Stimulated activated CD8-positive, alpha-beta memory T cell treated with anti-CD3 and anti-CD28 coated beads, Interleukin-7, amount 100 ng/mL, for 1 hour (primary cell): ENCODE measurements at places on chromosomes 4 and X.

- DNase-seq = no peak
Measured at GRCh38 chr4:112181358-112182000, 36.2 kb downstream of the FAM241A start.

DNA sequence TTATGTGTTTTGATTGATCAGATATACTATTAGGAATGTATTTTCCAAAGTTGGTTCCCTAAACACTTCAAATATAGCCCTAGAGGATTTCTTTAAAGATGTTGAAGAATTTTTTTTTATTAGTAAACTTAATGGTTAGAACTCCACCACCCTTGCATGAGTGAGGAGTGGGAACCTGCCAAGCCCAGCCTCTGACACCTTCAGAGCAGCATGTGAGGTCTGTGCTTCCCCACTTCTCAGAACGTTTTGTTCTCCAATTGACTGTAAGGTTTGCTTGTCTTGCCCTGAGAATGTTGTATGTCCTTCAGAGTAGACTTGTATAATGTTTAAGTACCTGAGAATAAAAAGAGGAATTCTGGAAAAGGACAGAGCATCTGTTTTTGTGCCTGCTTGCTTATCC, 126.8 kb downstream of the DCLK2 start:
- no peak for DNase-seq

GRCh38 chrX:153882086-153882498, 3.9 kb downstream of the L1CAM start:
- DNase-seq = no peak

GRCh38 chrX:44247468-44247867, 96.0 kb downstream of the EFHC2 start:
- no peak for DNase-seq

GRCh38 chrX:19678941-19679340, 163.6 kb upstream of the MAP3K15 start:
- DNase-seq = no peak

DNA sequence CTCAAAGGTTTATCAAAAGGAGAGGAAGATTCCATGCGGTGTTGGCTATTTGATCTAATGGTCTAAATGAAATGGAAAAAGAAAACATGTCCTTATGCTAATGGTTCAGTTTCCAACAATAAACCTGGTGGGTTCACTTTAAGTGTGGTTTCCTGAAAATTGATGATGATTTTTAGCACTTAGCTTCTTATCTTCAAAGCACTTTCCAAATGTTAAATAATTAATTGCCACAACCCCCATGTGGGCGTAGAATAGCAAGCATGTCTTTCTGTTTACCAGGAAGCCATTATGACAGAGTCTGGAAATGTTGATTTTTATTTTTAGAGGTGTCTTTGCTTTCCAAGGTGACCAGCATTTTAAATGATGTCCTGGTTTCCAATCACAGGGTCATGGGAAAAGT, 134.8 kb upstream of the SLC4A4 start:
- no peak for DNase-seq

GRCh38 chr4:103948244-103949018, 228.6 kb upstream of the TACR3 start:
- DNase-seq = no peak

DNA sequence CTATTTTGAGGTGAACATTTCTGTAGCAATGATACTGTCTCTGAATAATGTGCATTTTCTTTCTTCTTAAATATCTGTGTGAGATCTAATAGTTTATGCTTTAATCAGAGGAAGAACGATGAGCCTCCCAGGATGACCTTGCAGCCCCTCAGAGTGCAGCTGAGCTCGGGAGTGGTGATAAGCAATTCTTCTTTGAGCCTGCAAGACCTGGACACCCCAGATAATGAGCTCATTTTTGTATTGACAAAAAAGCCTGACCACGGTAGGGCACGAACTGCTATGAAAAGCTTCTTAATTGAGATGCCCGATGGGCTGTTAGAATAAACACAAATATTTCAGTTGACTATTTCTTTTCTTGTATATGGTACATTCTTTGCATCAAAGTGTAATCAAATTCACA, 105.0 kb upstream of the ANXA3 start:
- DNase-seq = no peak

DNA sequence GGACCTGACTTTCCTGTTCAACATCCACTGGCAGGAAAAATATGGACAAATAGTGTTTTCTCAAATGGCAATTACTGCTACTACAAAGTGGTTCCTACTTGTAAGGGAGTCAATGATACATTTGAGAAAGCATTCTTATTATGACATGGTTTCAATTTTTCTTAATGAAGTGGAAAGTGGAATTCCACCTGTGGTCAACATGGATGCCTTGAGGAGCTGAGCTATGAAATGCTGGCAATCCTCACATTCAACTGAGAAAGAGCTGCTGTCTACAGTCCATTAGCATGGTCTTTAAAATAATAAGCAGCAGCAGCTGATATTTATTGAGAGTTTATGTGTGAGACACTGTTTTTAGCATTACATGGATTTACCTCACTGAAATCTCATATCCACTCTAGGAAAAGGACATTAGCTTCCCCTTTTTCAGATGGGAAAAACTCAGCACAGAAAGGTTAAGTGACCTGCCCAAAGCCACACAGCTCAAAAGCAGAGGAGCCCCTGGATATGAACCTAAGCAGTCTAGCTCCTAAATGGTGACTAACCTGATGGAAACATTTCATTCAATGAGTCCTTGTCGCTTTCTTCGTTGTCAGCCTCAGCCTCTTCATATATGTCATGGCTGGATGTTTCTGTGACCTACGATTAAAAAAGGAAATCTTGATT, 29.2 kb downstream of the MAP7D3 start:
- no peak for DNase-seq

DNA sequence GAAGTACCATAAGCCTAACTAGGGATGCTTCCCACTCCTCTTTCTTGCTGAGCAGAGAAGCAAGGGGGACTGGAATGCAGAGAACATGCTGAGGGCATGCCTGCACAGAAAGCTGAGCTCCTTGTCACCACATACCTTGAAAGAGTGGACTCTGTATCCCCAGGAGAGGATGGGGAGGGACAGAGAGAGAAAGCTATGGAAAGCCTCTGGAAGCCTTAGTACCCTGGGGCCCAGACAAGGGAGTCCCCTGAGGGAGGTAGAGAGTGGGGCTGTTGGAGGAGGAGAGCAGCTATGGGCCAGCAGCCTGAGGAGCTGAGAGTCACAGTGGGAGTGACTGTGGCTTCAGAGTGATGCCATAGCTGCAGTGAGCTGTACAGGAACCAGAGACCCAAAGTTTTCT, 77.9 kb downstream of the RTL9 start:
- no peak for DNase-seq

DNA sequence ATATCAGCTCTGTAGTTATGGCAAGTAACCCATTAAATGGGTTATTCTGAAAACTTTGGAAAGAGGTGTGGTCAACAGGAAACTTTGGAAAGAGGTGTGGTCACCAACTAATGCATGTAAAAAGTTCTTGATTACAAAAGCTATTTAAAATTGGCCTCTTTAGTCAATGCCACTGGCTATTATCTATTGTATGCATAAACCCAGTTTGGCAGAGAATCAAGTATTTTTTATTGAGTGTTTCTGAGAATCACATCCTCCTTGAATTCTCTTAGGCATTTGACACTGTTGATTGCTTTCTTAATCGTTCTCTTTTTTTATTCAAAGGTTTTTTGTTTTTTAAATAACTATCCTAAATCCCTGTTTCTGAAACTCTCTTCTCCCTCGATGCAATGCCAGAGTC, 7.5 kb downstream of the P2RY4 start:
- DNase-seq = no peak

GRCh38 chrX:110584083-110584482, 211.5 kb downstream of the CHRDL1 start:
- no peak for DNase-seq

GRCh38 chr4:7019367-7019766, 23.8 kb upstream of the TADA2B start:
- no peak for DNase-seq

GRCh38 chrX:39605183-39605582, 492.6 kb downstream of the BCOR start:
- no peak for DNase-seq
